NCI-H524 (cell line): ENCODE measurements at places on chromosomes 7 and 10.

- DNase-seq: peak; percentile 23
These were observed at the start of gene KEL for GRCh38 chr7:142961973-142962926. Gene KEL, minus strand, starts transcription at chr7:142962363. Its CDS starts 157 bp downstream, at chr7:142962206.

DNA sequence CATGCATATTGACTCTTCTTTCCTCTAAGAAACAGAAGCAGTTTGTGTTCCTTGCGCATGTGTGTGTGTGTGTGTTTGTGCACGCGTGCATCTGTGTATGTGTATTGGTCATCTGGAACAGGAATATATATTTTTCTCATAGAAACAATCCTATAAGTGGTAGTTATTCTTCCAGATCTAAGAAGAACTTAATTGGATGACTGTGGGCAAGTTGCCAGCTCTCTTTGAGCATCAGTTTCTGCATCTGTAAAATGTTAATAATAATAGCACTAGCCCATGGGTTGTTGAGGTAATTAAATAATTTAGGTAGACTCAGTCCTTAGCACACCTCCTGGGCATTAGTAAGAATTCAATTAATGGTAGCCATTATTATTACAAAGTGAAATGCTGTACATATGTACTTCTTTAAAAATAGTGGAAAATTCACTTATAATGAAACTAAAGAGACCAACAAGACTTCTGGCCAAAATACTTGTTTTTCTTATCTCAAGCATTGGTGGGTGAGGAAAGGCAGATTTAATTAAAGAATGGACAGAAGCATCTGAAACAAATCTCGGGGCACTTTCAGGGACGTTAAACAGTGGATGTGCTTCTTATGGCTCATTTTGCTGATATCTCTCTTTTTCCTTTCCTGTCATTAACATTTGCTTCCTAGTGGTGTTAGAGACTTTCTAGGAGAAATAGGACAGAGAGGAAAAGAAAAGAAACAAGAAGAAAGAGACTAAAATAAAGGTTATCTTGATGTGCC, 124.9 kb upstream of the HABP2 start:
- no peak for DNase-seq

- no peak for DNase-seq
These were observed 61.6 kb upstream of the BTRC start for GRCh38 chr10:101292194-101293006.

DNA sequence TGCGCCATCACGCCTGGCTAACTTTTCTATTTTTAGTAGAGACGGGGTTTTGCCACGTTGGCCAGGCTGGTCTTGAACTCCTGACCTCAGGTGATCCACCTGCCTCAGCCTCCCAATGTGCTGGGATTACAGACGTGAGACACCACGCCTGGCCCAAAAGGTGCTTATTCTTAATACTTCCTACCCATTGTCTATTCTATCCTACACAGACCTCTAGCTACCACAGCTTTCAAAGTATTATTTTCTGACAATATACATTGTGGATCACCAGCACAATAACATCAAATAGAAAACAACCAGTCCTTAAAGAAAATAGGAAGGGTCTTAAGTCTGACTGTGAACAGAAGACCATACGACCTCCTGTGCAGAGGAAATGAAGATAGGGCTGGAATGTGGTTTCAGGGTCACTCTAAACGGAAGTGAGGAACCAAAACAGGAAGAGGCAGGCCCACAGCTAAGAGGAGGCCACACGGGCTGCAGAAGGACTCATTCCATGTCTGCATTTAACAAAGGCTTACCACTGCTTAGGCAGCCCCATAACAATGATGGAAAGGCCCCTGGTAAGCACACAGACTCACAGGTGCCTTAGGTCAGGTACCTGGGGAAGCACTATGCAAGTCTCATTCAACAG, 115.2 kb downstream of the ZFAND4 start:
- no peak for DNase-seq

DNA sequence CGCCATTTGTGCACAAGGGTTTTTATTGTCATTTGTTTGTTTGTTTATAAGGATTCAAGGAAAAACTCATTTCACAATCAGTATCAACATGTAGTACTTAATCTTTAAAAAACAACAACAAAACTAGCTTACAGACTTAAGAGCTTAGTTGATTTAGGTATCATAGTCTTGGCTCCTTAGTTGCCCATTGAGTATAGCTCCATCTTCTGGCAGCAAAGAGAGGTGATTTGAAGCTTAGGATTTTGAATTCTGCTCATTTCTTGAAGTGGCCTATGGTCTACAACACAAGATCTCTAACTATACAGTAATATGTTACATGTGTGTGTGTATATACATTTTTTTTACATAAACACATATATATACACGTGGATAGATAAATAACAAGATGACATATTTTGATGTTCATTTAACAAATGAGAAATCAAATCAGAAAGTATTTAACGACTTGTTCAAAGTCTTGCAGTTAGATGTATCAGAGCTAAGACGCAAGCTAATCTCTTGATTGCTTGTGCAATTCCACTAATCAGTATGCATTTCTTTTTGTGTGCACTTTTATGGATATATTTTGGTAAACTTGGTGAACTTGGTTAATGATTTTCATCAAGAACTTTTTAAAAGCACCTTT, 307.3 kb downstream of the CAMK1D start:
- no peak for DNase-seq

DNA sequence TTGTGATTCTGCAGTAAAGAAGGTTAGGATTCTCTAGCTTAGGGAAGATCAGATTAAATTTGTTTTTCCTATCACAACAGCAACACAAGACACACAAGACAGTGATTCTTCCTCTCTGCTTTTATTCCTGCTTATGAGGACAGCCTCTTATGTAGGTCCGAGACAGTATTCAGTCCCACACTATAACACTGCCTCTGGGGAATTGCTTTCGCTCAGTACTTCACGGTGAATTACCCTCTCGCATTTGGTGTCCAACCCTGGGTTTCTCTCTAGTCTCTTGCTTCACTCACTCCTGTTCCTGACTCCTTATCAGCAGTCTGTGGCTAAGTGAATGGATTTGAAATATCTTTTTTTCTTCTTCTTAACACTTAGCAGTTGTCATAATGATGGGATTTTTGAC, 1.7 kb downstream of the HIF1AN start:
- no peak for DNase-seq

- no peak for DNase-seq
These were observed 210.1 kb upstream of the PPP1R3A start for GRCh38 chr7:114128880-114129279.

- DNase-seq: no peak
These were observed 18.1 kb upstream of the SORBS1 start for GRCh38 chr10:95579292-95579691.

GRCh38 chr7:39741942-39742623, 118.7 kb downstream of the RALA start:
- DNase-seq: no peak

DNA sequence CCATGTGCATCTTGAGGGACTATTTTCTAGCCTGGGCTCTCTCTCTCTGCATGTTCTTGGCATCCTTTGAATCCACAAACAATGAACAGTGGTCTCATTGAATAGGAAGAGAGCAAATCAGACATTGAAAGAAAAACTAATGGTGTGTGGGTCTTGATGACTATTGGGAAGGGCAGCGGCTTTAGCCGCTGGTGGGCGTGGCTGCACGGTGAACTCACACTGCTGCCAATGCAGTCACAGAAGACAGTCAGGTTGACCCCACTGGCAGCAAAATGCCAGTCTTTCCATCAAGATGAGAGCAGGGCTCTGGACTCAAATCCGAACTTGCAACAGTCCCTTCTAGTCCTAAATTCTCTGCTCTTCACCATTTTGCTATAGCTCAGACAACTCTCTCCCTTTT, 91.0 kb downstream of the ADARB2 start:
- DNase-seq: no peak

- no peak for DNase-seq
These were observed 667 bp downstream of the KLLN start for GRCh38 chr10:87862679-87863052.

DNA sequence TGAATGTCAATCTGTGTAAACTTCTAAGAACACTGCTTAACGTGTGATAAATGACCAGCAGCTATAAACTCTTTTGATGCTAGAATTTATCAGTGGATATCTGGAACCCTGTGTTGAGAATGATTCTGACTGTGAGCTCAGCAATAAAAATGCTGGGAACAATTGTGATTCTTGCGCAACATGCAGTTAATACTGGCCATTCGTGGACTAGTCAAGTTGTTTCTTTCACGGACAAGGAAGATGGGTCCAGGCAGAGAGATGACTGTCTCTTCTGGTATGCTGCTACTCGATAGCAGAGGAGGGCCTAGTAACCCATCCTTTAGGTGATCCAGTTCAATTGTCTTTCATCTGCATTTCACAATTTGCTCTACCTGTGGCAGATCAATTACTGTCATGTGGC, 394.8 kb upstream of the IGFBP3 start:
- DNase-seq: no peak

- peak; percentile 15 for DNase-seq
These were observed 121.6 kb downstream of the C10orf105 start for GRCh38 chr10:71597821-71598498.

- DNase-seq: peak; percentile 5
These were observed at the start of gene KIAA1217 for GRCh38 chr10:24208661-24209431. Gene KIAA1217, plus strand, starts transcription at chr10:24209138. Its CDS starts 56 bp downstream, at chr10:24209194.

- no peak for DNase-seq
These were observed 344.2 kb upstream of the KIAA1217 start for GRCh38 chr10:23864631-23865147.

- no peak for DNase-seq
These were observed 125.1 kb upstream of the LYZL1 start for GRCh38 chr10:29163746-29164145.

- no peak for DNase-seq
These were observed 191.2 kb upstream of the MGMT start for GRCh38 chr10:129275886-129276285.

GRCh38 chr7:98785929-98786571, 83.8 kb downstream of the TMEM130 start:
- no peak for DNase-seq

- DNase-seq: no peak
These were observed 756.6 kb upstream of the C7orf33 start for GRCh38 chr7:147833970-147834369.

GRCh38 chr7:95632609-95633008, 36.3 kb upstream of the PDK4 start:
- no peak for DNase-seq

GRCh38 chr7:13062631-13063030, 375.2 kb downstream of the ARL4A start:
- no peak for DNase-seq

DNA sequence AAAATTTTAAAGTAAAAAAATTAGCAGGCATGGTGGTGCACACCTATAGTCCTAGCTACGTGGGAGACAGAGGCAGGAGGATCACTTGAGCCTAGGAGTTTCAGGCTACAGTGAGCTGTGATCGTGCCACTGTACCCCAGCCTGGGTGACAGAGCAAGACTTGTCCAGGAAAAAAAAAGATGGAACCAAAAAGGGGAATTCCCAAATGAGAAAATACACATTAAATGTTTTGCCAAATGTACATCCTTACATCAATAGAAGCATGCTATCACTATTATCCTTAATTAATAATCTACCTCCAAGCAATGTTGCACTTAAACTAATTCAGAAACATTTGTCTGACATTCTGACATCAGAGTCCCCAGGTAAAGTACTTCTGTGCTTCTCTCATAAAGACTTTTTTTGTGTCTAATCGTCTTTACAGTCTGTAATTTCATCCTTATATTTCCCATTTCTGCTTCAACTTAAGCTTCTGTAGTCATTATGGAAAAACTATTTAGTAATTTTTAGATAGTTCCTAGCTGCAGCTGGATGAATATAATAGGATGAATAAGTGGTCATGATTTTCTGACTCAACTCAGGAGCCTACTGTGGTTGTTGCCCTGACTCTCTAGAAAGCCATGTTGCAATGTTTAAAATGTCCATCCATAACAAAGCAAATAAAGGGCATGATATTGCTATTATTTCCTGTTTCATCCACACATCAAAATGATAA, 57.7 kb downstream of the MYPN start:
- DNase-seq: no peak

DNA sequence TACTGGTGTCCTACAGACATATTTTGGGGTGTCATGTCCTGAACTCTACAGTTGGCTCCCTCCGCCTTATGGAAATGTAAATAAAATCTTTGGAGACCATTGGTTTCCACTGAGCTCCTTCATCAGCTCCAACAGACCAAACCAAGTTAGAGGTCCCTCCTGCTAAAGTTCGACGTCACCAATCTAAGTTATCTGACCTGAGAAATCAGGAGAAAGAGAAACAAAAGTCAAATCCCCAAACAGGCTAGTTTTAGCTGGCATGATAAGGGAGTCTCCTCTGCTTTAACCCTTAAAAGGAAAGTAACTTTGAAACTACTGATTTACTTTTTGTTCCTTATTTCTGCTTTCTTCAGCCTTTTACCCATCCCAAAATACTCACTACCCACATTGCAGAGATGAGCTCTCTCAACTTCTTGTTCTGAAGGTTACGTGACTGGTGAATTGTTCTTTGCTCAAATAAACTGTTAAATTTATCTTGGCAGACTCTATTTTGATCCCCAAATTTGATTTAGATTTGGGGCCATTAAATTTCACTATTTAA, 39.9 kb downstream of the AVL9 start:
- no peak for DNase-seq

- no peak for DNase-seq
These were observed 141.5 kb upstream of the VWC2 start for GRCh38 chr7:49631960-49632359.

GRCh38 chr10:91367558-91367957, 42.6 kb upstream of the HECTD2 start:
- no peak for DNase-seq

DNA sequence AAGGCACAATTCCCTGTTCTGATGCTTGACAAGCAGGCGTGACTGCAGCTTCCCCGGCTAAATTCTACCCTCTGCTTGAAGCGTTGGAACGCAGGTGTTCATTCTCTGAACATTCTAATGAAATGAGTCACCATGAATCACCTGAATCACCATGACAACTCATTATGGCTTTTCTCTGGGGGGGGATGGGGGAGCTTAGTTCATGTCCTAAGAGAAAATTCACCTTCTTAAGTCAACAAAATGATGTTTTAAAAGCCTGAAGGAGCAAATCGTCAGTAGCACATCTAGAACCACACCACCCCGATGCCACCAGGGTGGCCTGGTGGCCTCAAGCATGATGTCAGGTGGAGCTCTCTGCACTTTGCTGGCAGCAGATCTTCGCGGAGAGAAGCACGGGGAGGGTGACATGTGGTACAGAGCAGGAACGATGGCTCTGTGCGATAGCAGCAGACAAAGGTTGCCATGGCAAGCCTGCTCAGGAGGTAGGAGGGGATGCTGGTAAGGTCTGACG, 33.7 kb downstream of the DDC start:
- DNase-seq: peak; percentile 69

- no peak for DNase-seq
These were observed 621.1 kb downstream of the NRG3 start for GRCh38 chr10:82496114-82496513.

- no peak for DNase-seq
These were observed 273.6 kb downstream of the PLXDC2 start for GRCh38 chr10:20089879-20090278.
